ENCODE measurements at places on chromosomes 1 and 21. TPM values are rescaled to one million over a fixed set of nuclear protein-coding genes. Genes with fewer than 3 reads are reported as not detected.

DNA sequence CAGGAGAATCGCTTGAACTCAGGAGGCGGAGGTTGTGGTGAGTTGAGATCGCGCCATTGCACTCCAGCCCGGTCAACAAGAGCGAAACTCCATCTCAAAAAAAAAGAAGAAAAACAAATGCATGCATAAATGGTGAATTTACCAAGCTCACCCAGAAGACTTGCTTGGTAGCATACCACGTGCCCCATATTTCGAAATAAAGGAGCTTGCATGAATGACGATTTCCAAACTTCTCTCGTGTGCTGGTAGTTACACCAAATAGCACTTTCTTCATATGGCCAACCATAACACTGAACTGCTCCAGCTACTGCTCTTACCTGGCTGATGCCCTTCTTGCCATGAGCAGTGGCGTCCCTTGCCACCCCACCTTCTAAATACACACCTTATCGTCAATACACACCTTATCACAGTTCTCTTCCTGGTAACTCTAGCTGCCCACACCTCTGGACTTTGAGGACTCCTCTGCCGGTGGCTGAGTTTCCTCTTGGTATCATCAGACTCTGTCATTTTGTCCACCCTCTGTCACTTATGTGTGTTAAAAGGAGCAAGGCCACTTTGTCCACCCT, 2.8 kb downstream of the DOP1B start:
- no peak for DNase-seq

DNA sequence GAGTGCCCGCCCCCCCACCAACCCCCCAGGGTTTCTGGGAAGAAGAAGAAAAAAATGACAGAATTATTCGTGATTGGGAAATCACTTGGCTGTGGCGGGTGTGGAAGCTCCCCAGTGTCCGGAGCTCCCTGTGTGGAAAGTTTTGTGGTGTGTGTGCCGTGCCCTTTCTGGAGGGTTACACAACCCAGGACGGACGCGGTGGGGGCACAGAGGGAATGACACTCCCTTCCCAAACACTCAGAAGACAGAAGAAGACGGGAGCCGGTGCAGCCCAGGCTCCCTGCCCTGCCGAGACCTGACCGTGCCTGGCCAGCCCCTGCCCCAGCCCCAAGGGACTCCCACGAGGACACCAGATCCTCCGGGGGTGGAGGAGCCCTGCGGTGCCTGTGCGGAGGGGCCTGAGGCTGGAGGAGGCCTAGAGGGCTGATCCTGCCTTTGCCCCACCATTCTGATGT, 33.0 kb upstream of the ADARB1 start:
- no peak for DNase-seq

The F13B gene
- total RNA-seq, result not detected

GRCh38 chr1:61167309-61167708, 84.9 kb downstream of the NFIA start:
- no peak for DNase-seq

DNA sequence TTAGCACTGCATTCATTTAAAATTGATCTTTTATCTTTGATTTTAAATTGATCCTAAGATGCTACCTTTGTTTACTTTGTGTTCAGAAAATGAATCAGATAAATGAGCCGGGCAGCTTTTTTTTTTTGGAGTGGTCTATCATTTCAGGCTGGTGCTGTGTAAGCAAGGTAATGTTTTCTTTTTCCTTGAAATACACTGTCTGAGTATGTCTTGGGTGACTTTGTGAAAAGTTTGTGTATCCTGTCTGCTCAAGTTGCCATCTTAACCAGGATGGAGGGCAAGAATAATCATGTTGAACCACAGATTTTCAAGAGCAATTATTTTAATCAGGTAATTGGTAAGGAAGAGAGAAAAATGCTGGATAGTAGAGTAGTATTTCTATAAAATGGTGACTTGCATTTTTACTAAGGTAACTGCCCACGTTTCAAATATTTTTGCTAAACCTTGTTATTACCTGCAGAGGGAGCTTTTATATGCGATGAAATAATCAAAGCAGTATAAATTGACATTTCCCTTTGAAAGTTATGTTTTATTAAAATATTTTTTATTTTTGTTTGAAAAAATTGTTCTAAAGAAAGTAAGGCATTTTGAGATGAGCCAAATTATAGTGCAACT, 11.1 kb downstream of the ADGRL2 start:
- no peak for DNase-seq

GRCh38 chr1:225908773-225909172, 15.3 kb downstream of the PYCR2 start:
- no peak for DNase-seq

GRCh38 chr1:150484431-150484830, 2.8 kb upstream of the TARS2 start:
- peak; percentile 80 for DNase-seq

DNA sequence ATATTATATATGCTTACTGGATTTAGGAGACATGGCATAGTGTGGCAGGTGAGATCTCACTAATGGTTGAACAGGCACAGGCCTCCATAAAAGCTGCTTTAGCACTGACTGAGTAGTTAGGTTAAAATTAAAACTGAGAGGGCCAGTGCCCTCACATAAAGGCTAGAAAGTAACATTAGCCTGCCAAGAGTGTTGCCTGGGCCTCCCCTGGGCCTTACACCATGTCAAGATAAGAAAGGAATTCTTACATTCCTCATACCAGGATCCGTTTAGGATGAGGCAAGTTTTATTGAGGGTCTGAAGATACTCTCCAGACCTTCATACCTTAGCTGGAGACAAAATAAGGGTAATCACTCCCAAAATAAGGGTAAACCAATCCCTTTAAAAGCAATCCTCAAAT, 1011.8 kb downstream of the PLA2G4A start:
- no peak for DNase-seq

GRCh38 chr1:221302810-221303209, 423.6 kb downstream of the HLX start:
- DNase-seq, result no peak

DNA sequence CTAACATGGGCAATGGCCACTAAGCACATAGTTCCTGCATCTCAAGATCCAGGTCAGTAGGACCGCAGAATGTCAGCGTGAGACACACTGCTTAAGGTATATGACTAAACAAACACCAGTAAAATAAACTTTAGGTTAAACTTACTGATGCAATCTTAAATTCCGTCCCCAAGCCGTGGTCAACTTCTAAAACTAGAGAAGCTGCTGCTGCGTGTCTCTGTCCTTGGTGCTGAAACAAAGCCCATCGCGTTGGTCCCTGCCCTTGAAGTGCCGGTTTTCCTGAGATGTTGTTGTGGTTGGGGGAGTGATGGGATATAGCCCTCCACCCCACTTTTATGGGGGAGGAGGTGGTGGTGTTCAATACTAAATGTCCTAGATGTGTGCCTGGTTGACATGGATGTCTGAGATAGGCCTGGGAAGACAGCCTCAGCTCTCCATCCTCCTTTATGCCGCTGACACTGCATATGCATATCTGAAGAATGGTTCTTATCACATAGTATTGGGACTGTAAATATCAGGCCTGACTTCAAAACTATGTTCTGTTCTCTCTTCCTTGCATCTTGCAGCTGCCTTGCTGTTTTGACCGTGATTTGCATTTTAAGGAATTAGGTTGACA, 72.0 kb upstream of the KCNA3 start:
- peak; percentile 44 for DNase-seq

- DNase-seq, result no peak
Measured at GRCh38 chr1:241611736-241612135, 28.4 kb downstream of the CHML start.

DNA sequence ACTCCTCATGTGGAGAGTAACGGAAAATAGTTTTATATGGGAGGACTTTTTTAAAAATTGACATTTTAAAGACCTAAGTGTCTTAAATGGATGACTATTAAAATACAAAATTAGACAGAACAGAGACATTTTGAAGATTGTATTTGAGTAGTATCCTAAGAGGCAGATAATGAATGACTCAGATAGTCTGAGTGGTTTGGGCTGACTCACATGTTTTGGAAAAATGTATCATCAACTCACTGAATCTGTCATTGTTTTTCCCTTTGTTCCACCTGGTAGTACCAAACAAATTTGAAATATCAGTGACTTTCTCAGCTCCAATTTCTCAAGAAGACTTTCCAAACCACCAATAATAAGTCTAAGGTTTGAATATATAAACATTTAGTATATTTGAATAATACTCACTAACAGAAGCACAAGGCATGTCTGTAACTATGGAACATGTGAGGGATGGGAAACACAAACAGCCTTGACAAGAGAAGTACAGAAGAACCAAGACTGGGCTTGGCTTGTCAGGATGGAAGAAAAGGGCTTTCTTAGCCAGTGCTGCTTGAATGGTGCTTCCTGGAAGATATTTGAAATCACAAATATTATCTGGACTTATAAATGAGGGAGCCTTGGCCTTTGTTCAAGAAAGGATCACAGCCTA, 90.6 kb downstream of the SGIP1 start:
- peak; percentile 66 for DNase-seq

GRCh38 chr1:189434461-189434860, 1043.2 kb downstream of the BRINP3 start:
- DNase-seq, result no peak

The SMCP gene
- total RNA-seq, result not detected

All from mammary epithelial cell (primary cell).